ENCODE measurements at places on chromosomes 11 and 22.

DNA sequence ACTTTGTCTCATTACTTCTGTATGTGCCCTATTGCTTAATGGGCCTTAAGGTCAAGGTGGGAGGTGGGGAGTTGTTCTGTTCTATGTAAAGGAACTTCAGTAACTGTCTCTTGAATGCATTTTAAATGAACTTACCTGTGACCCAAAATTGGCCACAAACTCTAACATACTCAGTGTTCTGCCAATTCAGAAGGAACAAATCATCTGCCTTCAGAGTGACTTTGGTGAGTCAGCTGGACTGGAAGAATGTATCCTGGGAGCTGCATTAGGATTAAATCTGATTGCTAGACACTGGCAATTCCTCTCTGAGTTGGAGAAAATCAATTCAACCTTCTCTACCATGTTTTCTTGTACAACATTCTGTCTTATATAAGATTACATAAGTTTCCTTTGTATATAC lies 1104.8 kb downstream of the DLG2 start:
- DNase-seq: no peak

DNA sequence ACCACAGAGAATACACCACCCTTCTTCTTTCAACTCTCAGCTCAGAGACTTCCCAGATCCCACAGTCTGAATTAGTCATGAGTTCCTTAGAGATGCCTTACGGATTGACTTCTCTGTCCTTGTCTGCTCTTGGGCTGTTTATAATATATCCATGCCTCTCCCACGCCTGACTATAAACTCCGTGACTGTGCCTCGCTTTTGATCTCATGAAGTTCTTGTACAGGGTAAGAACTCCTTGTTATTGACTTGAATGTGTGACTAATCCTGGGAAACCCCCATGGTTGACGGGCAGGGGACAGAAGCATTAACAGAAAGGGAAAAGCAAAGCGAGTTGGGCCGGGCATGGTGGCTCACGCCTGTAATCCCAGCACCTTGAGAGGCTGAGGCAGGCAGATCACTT lies 62.4 kb upstream of the POU2AF1 start:
- DNase-seq: no peak

DNA sequence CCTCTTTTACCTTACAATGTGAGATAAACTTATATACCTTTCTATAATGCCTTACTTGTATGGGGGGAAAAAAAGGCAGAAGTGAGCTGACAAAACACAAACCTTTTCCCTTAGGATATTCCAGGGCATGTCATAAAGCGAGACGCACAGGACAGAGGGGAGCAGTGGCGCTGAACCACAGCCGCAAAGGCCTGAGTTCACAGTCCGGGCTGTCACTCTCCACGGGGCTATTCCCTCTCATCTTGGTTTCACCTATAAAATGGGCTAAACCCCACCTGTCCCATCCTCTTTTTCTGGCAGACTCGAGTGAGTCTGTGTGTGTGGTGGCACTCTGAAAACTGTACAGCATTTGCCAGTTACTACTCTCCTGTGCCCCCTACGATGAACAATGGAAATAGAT lies 14.4 kb upstream of the FXYD2 start:
- no peak for DNase-seq

DNA sequence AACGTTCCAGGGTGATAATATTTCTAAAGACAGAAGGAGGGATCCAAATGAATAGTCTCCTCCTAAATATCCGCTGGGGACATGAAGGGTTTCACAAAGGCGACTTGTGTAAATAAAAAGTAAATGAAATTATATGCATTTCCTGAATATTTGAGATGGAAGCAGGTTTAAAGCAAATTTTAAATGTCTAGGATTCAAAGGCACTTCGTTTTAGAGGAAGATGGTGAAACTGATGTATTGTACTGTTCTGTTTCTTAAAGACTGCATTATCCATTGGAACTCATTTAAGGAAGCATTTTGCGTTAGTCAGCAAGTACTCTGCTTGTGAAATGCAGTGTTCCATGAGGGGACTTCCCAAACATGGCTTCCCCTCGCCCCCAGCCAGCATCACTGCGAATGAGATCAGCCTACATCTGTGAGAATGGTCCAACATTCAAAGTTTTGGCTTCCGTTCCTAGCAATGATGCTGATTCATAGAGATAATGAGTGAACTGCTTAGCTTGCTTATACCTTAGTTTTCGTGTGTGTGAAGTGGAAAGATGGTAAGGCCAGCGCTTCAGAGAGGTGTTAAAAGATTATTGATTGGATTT lies 1.5 kb downstream of the RAB39A start:
- DNase-seq: peak; percentile 7

DNA sequence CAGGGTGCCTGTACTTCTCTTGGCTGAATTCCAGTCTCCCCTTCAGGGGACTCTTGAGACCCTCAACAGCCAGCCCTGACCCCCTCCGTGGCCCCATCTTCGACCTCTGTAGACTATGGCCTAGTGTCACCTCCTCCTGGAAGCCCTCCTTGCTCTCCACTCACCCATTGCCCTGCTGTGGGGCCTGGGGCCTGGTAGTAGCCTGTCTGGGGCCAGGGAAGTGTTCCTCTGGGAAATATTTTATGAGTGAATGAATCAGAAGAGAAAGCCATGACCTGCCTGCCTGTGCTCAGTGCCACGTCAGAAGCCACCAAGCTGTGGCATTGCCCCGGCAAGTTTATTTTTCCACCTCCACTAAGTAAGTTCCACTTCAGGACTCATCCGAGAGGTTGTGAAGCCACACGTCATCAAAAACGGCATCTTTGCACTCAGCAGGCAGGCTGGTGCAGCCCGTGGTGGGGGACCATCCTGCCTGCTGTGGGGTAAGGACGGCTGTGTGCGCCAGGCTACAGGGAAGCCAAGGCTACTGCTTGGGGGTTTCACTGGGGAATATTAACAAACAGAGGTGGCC lies 59.6 kb upstream of the PPARA start:
- no peak for DNase-seq

DNA sequence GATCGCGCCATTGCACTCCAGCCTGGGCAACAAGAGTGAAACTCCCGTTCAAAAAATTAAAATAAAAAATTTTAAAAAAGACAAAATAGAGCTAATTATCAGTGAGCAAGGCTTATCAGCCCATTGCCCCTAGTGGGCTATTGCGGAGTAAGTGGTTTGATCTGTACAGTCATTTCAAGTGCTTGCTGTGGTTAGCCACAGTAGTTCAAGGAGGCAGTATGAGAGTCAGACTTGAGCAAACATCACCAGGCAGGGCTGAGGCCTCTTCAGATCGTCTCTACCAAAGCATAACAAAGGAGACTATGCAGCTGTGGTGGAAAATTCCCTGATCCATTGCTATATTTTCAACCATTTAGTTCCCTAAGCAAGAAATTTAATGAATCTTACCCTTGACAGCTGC lies 4.3 kb upstream of the SBF2 start:
- peak; percentile 78 for DNase-seq

- no peak for DNase-seq
These were observed 46.8 kb downstream of the PPP2R1B start for GRCh38 chr11:111719379-111719778.

GRCh38 chr11:121654259-121654842 lies 201.6 kb upstream of the SORL1-AS1 start:
- DNase-seq: no peak

DNA sequence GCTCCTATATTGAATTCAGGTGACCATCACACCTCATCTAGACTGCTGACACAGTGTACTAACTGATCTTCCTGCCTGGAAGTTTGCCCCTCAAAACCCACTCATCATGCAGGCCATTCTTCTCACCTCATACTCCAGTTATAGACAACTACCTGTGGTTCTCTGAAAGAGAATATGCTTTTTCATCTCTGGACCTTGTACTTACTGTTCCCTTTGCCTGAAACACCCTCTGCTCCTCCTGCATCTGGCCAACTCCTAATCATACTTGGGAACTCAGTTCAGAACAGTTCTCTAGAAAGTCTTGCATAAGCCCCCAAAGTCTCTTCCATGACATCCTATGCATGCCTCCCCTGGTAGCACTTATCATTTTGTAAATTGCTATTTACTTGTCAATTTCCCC lies 28.2 kb upstream of the P4HA3 start:
- DNase-seq: no peak

GRCh38 chr22:28051787-28052356 lies 132.8 kb upstream of the PITPNB start:
- DNase-seq: peak; percentile 47

DNA sequence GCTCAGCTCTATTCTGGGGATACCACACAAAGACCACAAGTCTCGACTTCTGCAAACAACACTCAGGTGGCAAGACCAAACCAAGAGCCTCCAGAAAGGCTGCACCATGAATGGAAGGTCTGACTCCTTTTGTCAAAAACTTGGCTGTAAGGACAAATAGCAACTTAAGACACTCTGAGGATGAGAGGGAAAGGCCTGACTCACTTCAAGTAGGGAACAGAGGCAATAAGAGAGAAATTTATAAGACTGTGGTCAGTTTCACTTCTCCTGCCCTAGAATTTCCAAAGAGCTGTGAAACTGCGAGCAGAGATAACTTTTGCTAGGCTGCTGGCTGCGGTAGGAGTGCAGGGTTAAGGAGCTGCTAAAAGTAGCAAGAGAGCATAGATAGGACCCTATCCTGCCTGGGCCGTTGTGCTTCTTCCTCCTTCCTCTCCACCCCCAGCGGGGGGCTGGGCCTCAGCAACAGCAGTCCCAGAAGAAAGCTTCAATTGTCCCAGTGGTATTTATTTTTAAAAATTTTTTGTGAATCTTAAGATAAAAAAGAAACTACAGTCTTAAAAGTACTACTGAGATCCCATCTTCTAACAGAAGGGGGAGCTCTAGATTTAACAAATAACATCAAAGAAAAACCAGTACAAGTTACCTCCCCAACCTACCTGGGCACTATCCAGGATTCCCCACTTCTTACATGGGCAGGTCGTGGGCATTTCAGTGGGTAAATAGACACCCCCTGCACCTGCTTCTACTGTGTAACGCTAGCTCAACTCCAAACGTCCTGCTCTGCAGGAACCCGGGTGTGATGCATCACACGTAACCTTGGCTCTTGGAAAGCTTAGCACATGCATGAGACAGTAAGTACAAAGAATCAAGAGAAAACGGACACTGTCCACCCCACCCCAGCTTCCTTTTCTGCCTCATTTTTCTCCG lies 66.4 kb downstream of the SGSM3 start:
- DNase-seq: peak; percentile 96

- no peak for DNase-seq
These were observed 551.3 kb downstream of the TMEM135 start for GRCh38 chr11:87589082-87589481.

GRCh38 chr22:40345271-40345670 lies 1.0 kb upstream of the ADSL start:
- DNase-seq: peak; percentile 32

DNA sequence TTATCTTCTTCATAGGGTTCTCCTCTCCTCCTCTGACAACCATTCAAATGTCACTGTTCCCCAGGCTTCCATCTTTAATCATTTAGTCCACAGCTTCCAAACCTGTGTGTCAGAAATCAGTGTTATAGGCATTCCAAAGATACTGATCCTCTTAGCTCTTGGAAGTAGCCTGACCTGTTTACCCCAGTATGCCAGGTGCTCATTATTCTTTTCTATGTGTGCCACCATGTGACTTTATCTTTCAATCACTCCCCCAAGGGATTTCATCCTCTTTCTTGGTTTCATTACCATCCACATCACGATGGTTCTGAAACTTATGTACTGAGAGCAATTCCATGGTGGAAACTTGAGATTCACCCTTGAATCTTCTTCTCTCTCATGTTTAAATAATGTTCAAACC lies 7.6 kb downstream of the POU2AF2 start:
- no peak for DNase-seq

DNA sequence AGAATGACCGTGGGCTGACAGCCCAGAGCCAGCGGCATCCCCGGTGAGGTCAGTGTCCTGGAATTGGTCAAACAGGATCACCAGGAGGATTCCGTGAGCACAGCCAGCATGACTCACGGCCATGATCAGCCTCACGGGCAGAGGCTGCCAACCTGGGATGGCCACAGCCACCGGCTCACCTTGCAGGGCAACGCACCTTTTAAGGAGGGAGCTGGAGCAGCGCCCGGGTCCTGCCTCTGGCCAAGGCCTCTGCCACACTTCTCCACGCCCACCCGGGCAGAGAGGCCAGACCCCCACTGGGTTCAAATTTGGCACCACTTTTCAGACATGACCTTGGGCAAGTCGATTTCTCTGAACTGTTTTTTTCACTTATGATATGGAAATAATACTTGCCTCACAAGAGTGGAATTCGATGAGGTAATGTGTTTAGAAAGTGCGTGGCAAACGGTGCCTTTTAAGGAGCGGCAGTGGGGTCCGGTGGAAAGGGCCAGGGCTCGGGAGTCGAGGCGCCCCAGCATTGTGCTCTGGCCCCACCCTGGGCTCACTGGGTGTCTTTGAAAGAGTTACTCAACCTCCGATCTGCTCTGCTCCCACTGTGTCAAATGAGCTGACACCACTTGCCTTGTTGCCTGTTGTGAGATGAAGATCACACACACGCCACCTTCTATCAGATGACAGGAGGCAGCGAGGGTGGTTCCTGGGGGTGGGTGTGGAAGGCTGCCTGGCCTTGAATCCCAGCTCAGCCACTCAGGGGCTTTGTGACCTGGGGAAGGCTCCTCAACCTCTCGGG lies 16.0 kb downstream of the TXN2 start:
- DNase-seq: peak; percentile 42

DNA sequence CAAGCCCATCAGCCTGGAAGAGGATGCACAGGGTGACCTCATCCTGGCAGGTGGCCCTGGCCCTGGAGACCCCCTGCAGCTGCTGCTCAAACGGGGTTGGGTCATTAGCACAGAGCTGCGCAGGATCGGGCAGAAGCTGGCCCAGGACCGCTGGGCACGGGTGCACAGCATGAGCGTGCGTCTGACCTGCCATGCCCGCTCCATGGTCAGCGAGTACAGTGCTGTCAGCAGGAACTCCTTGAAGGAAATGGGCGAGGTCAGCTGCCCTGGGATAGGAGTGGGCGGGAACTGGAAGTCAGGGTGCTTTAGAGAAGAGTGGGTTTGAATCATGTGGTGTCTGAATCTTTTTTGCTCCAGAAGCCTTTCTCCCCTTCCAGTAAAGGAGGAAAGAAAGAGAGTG lies 61.1 kb downstream of the INSC start:
- no peak for DNase-seq

GRCh38 chr11:100863080-100863581 lies 176.0 kb downstream of the ARHGAP42 start:
- peak; percentile 3 for DNase-seq

GRCh38 chr11:130979386-130979972 lies 63.2 kb upstream of the SNX19 start:
- DNase-seq: peak; percentile 21

DNA sequence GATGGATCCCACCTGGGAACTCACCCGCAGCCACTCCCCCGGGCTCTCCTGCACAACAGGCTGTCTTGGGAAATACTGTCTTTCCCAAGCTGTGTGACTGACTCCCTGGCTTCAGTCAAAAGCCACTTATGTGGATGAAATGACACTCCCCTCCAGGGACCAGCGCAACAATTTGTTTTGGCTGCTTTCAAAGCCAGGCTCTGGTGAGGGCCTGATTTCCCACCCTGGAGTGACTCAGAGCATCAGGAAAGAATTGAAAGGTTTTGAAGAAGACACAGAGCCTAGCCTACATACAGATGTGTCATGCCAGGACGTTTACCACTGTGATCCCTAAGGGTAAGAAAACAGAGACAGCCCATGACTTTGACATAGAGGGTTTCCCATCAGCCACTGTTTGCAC lies 550.5 kb downstream of the MIAT start:
- DNase-seq: no peak

GRCh38 chr11:133271206-133271605 lies 261.1 kb downstream of the OPCML start:
- no peak for DNase-seq
